ENCODE measurements at places on chromosomes 3 and 15.
A peak's percentile ranks its signal among the peaks of the same experiment; 100 is the strongest.

DNA sequence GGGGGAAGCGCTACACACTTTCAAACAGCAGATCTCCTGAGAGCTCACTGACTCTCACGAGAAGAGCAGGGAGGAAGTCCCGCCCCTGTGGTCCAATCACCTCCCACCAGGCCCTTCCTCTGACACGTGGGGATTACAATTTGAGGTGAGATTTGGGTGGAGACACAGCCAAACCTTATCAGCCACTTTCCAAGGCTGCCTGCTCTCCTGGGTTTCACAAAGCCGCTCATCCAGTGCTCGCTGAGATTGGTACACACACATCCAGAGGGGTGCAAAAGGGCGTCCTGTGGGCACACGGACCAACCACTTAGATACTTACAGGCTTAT lies 23.1 kb downstream of the XXYLT1 start:
- peak; percentile 17 for DNase-seq

GRCh38 chr15:30940359-30940758 lies 36.6 kb downstream of the FAN1 start:
- no peak for DNase-seq

DNA sequence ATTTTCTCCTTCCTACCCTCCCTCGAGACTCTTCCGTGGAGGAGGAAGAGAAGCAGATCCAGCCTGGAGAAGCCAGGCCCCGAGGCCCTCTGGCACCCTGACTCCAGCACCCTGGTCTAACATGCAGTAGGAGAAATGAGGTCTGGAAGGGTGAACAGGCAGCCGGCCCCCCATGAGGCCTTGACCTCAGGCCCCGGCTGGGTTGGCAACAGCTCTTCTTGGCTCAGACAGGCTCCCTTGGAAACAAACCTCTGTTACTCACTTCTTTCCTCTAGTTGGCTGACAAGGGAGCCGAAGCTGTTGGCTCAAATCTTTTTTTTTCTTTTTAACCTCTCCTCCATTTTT lies 73.4 kb downstream of the CPN2 start:
- peak; percentile 65 for DNase-seq

GRCh38 chr3:175186511-175186910 lies 327.4 kb downstream of the NAALADL2 start:
- no peak for DNase-seq

- no peak for DNase-seq
Observed at GRCh38 chr15:80419546-80419945, 15.4 kb downstream of the ARNT2 start.

- no peak for DNase-seq
Observed at GRCh38 chr3:41297750-41298149, 98.4 kb downstream of the CTNNB1 start.

- peak; percentile 63 for DNase-seq
Observed at GRCh38 chr3:160757233-160758106, 1.4 kb downstream of the PPM1L start.

DNA sequence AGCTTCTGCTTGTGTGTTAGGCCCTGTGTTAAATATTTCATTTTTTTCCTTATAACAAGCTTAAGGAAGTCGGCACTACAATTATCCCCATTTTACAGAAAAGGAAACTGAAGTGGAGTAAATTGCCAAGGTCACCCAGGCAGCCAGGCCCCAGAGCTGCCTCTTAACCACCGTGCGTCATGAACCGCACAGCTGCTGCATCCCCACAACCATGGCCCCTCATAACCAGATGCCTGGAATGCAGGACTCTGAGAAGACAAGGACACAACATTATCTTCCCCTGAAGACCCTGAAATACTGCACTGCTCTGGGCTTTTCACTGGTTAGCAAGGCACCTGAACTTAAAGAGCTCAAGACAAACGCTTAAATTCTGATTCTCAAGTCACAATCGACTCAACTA lies 14.6 kb downstream of the LRIG1 start:
- no peak for DNase-seq

DNA sequence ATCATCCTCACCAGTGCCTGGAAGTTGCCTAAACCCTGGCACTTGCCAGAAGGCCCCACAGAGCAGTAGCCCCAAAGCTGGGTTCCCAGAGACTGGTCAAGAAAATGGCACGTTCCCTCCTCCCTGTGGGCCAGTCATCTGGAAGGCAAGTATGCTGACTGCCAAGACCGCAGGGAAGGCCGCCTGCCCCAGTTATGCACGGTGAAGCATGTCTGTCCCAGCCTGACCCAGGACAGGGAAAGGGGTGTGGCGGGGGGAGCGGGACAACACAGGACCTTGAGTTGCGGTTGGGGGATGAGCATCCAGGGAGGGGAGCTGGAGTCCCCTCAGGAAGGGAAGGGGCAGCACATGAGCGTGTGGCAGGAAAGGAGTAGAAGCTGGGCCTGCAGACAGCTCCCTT lies 33.0 kb downstream of the RBPMS2 start:
- no peak for DNase-seq

DNA sequence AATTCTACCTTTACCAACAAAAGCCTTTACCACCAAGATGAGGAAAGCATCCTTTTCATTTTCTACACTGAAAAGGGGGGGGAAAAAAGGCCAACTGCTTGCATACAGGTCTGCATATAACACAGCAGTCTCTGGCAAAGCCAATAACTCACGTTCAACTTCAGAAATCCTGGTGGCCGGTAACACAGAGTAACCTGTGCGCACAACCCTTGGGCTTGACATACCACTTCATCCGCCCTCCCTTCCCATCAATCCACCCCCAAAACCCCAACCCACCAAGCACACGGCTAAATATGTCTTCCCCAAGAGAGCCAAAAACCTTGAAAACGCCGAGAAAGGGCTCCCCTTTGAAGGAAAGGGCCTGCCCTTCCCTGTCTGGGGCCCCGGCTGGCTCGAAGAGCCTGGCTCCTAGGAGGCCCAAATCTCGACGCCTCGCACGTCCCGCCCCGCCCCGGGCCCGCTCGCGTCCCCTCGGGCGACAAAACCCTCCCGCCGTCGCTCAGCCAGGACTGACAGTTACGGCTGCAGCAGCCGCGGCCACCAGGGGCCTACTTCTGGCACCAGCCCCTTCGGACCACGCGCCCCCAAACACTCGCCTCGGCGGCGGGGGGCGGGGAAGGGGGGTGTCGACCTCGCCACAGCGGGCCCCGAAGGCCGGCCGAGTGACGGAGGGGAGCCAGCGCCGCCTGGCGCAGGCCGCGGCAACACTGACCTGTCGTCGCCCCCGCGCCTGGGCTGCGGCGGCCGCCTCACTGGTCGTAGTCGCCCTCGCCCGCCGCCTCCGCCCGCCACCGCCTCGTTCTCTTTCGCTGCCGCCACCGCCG lies 835 bp downstream of the UBE3A start:
- DNase-seq, result peak; percentile 86

DNA sequence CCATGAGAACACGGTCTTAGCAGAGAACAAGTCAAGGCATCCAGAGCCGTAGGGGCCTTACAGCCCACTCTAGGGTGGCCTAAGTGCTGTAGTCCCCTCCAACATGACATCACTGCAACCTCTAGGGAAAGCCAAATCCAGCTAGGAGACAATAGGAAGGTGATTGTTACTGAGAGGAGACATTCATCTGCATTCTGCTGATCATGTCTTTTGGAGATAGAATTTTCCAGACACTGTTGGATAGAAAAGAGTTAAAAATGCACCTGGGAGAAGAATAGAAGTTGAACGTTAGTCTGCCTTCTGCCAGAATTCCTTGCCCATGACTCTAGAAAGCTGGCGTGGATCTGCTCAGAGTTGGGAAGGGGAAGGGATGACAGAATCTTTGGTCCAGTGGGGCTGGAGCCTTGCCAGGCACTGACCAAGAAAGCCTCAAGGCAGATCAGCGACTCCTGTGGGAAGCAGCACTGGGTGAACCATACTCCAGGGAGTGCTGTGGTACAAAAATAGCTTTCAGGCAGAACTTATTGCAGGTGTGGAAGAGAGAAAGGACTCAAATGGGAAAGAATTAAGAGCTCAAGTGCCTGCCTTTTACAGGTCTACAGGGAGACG lies 44.8 kb upstream of the RAF1 start:
- DNase-seq, result no peak

- DNase-seq, result no peak
Observed at GRCh38 chr3:40191850-40192448, 117.6 kb upstream of the EIF1B start.

DNA sequence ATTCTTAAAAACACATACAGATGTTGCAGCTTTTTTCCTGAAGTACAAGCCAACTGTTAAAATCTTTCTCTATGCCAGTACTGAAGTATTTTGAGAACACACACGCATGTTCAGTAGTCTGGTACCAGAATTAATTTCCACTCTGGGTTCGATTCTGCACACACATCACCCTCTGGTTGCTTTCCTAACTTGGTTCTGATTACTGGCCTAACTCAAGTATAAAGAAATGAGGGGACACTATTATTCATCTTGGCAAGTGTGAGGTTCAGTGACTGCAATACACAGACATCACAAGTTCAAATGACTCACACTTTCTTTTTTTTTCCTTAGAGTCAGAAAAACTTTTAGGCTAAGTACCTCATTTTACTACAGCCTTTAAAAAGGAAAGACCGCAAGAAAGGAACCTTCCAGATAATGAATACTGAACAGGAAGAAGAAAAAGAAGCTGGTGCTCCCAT lies 37.4 kb upstream of the LDHAL6B start:
- no peak for DNase-seq

DNA sequence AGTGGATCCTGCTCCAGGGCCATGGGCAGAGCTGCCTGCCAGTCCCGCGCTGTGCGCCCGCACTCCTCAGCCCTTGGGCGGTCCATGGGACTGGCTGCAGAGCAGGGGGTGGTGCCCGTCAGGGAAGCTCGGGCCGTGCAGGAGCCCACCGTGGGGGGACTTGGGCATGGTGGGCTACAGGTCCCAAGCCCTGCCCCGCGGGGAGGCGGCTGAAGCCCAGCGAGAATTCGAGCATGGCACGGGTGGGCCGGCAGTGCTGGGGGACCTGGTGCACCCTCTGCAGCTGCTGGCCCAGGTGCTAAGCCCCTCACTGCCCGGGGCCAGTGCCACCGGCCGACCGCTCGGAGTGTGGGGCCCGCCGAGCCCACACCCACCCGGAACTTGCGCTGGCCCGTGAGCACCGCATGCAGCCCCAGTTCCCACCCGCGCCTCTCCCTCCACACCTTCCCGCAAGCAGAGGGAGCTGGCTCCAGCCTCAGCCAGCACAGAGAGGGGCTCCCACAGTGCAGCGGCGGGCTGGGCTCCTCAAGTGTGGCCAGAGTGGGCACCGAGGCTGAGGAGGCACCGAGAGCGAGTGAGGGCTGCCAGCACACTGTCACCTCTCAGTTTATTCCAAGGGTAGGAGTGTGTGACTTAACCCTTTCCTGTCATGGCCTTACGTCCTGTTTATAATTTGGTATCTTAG lies 129.3 kb downstream of the TMEM108 start:
- no peak for DNase-seq

DNA sequence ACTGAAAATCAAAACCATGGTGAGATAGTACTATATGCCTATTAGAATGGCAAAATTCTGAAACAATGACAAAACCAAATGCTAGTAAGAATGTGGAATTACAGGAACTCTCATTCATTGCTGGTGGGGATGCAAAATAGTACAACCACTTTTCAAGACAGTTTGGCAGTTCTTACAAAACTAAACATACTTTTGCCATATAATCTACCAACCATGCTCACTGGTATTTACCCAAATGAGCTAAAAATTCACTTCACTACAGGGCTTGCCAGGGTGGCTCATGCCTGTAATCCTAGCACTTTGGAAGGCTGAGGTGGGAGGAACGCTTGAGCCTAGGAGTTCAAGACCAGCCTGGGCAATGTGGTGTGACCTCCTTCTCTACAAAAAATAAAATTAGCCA lies 40.0 kb downstream of the MYO9A start:
- DNase-seq, result no peak

GRCh38 chr3:72675243-72675642 lies 173.0 kb downstream of the SHQ1 start:
- no peak for DNase-seq

DNA sequence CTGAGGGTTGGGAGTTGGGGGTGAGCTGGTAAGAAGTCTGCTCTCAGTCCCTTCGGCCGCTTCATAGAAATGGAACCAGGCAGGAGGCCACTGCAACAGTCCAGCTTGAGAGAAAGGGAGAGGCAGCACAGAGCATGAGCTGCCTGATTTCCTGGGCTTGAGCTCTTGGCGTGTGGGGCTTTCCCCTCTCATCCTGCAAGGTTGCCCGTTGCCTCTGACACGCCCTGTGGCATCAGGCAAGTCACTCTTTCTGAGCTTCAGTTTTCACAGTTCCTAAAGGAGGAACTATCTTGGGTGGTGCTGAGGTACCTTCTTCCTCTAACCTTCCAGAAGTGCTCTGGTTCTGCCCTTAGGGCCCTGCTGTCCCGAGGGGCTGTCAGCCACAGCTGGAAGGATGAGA lies 4.9 kb downstream of the MESP2 start:
- DNase-seq, result no peak

DNA sequence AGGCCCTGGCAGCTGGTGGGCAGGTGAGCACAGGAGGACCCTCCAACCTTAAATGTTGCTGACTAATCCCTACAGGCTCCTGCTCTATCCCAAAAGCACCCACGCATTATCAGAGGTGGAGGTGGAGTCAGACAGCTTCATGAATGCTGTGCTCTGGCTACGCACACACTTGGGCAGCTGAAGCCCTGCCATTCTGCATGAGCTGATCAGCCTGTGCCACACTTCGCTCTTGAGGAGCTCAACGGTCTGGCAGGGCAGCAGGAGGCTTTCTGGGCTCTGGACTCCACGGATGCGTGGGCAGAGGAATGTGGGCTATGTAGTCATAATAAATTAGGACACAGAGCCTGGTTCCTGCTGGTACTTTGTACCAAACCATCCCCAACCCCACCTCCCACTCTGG lies 6.1 kb downstream of the MST1 start:
- DNase-seq, result no peak

DNA sequence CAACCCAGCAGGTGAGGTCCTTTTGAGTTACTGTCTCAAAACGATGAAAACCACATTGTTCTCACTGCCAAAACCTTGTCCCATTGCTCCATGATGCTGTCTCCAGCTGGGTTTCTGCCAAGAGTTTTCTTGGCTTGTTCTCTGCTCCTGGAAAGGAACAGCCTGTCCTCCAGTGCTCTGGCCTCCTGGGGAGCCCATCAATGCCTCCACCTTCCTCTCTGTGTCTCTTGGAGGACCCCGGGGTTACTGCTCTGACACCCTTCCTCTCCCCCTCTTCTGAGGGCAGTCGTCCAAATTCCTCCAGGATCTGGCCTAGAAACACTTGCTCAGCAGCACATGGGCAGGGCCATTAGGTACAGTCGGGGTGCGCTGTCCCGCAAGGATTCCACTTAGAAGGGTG lies 63.9 kb upstream of the RGMA start:
- no peak for DNase-seq

- DNase-seq, result no peak
Observed at GRCh38 chr3:118110211-118110610, 924.4 kb downstream of the IGSF11 start.

DNA sequence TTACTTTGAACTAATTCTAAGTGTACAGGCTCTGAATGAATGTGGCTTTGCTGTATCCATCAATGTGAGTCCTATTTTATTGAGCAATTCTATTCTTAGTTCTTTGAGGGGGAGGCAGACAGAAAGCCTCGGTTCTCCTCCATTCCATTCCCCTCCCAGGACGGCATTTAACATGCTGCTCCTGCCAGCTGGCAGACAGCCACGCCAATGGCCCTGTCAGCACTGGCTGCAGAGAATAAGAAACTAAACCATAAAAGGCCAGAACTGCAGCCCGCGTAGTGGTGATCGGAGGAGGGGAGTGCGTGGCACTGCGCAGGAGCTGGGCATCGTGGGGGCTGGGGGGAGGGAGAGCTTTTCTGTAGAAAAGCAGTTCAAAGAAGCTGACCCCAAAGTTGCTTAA lies 76.0 kb upstream of the HACD2 start:
- peak; percentile 94 for DNase-seq
